ENCODE measurements at places on chromosomes 2 and 18.

DNA sequence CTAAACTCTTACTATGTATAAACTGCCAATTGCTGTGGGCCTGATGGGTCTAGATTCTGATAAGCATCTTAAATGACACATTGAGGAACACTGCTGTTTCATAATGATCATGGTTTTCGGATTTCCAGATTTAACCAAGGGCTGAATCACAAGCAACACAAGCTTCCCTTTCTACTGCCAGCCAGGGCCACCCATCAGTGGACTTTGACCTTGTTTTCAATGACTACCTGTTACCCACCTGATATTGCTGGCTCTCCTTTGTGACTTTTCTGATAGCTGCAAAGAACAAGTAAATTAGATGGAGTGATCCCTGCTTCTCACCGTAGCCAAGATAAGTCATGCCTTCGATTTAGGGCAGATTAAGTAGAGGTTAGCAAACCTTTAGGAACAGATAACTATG, 259.0 kb downstream of the PAX3 start:
- DNase-seq, result no peak

GRCh38 chr2:191128172-191128910, 22.5 kb downstream of the STAT4 start:
- DNase-seq, result no peak

DNA sequence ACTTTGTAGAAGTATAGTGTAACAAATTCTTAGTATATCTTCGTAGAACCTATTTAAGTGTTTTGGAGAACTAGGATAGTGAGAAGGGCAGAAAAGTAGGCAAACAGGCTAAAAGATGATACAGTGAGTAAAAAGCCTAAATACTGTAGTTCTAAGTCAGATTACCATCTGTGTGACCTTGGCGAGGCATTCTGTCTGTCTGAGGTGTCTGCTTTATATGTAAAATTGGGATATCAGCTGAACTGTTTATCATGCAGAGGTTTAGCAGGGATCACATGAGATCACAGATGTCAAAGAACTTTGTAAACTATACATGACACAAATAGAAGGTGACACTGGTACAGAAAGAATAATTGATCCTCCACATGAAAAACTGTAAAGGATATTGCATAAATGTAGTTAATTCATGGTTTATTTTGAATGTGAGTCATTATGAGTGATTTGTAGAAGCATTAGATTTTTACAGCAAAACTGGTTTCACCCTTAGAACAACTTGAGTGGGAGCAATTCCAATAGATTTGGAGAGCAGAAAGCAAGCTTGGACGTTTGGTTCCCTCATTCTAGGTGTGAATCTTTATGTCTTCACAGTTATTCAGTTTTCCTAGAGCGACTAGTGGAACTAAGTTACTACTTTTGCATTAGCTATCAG, 41.9 kb downstream of the TAF1B start:
- no peak for DNase-seq

DNA sequence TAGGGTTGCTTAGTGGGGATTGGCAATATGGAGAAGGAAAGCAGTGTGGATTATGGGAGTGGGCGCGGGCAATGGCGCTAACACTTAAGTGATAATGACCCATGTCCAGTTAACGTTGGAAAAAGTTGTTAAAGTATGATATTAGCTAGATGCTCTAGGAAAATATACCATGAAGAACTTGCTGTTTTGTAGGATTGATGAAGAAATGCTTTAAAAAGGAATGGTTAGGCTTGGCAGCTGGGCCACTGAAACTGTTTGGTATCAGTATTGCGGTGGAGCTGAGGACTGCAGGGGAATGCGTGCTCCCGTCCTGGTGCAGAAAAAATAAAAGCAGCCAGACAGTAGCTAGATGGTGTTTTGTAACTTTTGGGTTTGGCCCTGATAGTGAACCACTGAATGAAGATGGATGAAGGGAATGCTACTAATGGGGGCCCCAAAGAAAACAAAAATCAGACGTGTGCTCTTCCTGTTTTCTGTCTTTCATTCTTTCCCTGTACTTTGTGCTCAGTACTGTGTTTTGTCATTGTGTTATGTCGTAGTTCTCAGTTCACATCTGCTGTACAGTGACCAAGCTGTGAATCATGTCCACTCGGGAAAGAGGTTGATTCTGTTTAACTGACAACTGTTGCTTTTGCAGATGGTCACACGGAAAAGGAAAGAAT, 999 bp downstream of the INSIG2 start:
- no peak for DNase-seq

DNA sequence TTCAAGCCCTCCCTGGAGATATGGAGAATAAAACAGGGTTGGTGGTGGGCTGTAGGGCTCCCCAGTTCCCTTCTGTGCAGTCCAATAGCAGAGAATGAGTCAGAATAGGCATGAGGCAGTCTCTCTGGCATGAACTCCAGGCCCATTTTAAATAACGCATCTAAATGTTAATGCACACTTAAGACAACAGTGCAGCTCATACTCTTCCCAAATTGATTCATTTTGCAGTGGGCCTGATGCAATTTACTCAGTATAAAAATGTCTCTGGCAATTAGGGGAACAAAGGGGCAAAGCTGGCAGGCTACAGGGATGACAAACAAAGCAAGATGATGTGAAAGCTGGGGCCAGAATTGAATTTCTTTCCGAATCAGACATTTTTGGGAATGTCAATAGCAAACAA, 402.8 kb downstream of the CLIP4 start:
- DNase-seq, result no peak

DNA sequence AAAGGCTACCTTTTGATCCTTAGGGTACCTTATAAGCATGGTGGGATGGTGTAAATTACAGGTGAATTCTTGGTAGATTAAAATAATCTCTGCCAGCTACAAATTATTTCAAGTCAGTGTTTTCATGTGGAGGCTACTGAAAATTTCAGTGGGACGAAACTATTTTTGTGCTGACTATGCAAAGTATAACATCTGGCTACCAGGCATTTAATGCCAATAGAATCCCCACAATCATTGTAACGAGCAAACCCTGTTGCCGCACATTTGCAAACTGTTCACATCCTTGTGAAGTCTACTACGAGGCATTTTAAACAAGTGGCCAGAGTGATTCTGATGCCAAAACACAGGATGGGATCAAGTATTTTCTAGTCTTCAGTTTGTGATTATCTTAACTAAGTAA, 48.1 kb upstream of the SDC1 start:
- no peak for DNase-seq

GRCh38 chr2:228731517-228731916, 539.6 kb downstream of the PID1 start:
- no peak for DNase-seq

DNA sequence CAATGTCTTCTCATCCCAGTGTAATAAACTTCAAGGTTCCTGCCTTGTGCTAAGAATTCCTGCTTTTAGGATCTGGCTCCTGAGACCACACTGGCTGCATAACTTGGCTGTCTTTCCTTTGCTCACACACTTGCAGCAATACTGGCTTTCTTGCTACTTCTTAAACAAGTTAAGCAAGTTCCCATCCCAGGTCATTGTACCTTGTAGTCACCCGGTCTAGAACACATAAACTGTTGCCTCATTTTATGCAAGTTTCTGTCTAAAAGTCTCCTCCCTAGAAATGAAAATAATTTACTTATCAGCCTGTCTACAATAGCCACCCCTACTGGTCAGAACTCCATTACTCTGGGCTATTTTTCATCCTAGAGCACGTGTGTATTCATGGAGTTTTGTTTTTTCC, 887.9 kb upstream of the FAM98A start:
- no peak for DNase-seq

- DNase-seq, result no peak
These were observed 76.0 kb downstream of the ARHGAP15 start for GRCh38 chr2:143205106-143205764.
